Placental epithelial cell (primary cell): ENCODE measurements at places on chromosomes 2 and 18. TPM values are rescaled to one million over a fixed set of nuclear protein-coding genes. Genes with fewer than 3 reads are reported as not detected.

CPLX4 gene
- total RNA-seq, result not detected in 2 replicates

LINC00305 gene
- not detected in 2 replicates for total RNA-seq

DHRS9 gene
- total RNA-seq, result under 0.01 TPM in 1 of 2 replicates, not detected in the other

CKAP2L gene
- total RNA-seq, result 3.1 and 4.9 TPM in 2 replicates

CROCC2 gene
- total RNA-seq, result not detected in 2 replicates

TNS1 gene
- 5.5 and 6.3 TPM in 2 replicates for total RNA-seq

DSC3 gene
- 344 and 521 TPM in 2 replicates for total RNA-seq

KCNF1 gene
- not detected in 2 replicates for total RNA-seq

SNORC gene
- 0.33 and 0.79 TPM in 2 replicates for total RNA-seq

RTKN gene
- total RNA-seq, result 76.2 and 119 TPM in 2 replicates

SERTAD2 gene
- 9.0 and 14.0 TPM in 2 replicates for total RNA-seq

ANKRD62 gene
- total RNA-seq, result not detected in 2 replicates

EFR3B gene
- total RNA-seq, result 0.39 and 0.43 TPM in 2 replicates

LONRF2 gene
- total RNA-seq, result under 0.01 and 0.39 TPM in 2 replicates

GMCL1 gene
- total RNA-seq, result 7.1 and 9.4 TPM in 2 replicates

PRKAG3 gene
- not detected in 2 replicates for total RNA-seq

PTPRM gene
- 58.5 and 70.3 TPM in 2 replicates for total RNA-seq

CRACDL gene
- total RNA-seq, result 0.65 and 0.79 TPM in 2 replicates
